ENCODE measurements at places on chromosomes 1 and 21.

GRCh38 chr1:27301582-27302199 lies 20.3 kb upstream of the TMEM222 start:
- DNase-seq: no peak

- DNase-seq: no peak
Observed at GRCh38 chr1:37128091-37128490, 93.8 kb upstream of the GRIK3 start.

GRCh38 chr1:42219627-42220026 lies 55.1 kb upstream of the GUCA2A start:
- no peak for DNase-seq

DNA sequence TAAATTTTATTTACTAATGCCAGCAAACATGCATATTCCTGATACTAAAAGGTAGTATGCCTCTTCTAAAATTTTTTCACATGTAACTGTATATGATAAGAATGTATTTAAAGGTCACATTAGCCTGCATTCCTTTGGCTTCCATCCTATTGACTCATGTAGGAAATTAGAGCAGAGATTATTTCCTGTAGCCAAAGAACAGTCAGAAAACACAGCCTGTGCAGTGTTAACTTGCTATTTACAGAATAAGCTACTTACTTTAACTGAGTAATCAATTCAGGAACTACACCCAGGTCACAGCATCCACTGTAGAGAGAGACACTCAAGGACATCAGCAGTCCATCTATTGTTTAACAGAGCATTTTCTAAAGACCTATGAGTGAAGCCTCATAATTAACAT lies 154.5 kb upstream of the ADGRL4 start:
- DNase-seq: no peak

- no peak for DNase-seq
Observed at GRCh38 chr1:26542771-26543451, 13.3 kb downstream of the RPS6KA1 start.

- no peak for DNase-seq
Observed at GRCh38 chr1:156401041-156401574, 32.1 kb downstream of the RHBG start.

DNA sequence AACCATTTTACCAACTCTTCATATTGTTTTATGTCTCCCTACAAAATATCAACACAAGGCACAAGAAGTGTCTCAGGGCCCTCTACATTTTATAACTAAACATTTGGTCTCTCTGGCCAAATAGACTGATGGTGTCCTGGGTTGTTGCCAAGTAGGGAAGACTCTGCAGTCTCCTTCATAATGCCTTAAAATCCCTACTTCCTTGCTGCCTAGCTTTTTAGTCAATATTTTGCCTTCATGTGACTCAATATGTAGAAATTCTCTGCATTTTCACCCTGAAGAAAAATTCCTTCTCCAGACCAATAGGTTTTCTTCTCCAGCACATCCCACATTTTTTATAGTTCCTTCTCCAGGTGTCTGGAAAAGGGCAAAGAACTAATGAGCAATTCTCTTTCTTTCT lies 72.6 kb upstream of the IPO9 start:
- no peak for DNase-seq

DNA sequence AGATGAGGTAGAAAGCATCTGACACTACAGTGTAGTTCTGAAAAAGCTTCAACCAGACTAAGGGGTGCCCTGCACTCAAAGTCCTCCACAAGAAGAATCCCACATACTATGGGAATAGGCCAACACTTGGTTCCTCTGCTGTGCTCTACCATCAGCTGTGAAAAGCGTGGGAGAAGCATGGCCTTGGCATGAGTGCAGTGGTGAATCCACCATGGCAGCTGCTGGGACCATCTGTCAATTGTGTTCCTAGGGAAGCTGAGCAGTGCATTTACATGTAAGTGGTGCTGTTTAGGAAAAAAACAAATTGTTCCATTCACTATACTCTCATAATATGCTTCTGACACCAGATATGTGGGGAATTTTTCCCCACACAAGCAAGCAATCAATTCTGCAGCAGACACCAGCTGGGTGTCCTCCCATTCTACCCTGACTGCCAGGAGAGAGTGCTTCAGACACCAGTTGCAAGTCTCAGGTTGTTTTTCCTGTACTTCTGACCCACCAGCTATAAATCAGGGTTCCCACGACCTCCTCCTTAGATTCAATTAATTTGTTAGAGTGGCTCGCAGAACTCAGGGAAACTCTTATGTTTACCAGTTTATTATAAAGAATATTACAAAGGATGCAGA lies 230.8 kb upstream of the CHRM3 start:
- no peak for DNase-seq

DNA sequence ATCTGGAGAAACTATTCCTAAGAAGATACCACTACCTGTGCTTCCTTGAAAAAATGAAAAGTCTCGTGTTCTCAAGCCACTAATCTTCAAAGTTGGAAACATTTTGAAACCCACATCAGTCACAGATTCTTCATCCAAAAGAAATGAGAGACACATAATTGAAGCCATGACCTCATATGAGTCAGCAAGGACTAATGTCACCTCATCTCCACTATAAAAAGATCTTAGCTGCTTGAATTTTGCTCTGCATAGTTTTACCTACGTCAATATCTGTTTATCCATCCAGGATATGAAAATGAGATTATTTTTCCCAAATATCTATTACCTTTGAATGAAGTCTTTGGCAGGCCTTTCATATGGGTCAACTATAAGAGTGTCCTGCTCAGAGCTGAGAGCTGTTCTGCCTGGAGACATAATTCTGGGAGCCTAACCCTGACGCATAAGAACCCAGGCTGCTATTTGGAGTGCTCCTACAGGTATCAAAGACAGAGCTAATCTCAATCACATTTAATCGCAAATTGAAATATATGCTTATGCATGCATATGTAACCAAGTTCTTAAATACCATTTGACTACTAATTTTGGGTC lies 312.5 kb upstream of the PKN2 start:
- DNase-seq: no peak

- DNase-seq: no peak
Observed at GRCh38 chr21:30463713-30464112, 16.5 kb downstream of the KRTAP19-1 start.

- no peak for DNase-seq
Observed at GRCh38 chr1:228925691-228926090, 190.4 kb downstream of the RHOU start.

DNA sequence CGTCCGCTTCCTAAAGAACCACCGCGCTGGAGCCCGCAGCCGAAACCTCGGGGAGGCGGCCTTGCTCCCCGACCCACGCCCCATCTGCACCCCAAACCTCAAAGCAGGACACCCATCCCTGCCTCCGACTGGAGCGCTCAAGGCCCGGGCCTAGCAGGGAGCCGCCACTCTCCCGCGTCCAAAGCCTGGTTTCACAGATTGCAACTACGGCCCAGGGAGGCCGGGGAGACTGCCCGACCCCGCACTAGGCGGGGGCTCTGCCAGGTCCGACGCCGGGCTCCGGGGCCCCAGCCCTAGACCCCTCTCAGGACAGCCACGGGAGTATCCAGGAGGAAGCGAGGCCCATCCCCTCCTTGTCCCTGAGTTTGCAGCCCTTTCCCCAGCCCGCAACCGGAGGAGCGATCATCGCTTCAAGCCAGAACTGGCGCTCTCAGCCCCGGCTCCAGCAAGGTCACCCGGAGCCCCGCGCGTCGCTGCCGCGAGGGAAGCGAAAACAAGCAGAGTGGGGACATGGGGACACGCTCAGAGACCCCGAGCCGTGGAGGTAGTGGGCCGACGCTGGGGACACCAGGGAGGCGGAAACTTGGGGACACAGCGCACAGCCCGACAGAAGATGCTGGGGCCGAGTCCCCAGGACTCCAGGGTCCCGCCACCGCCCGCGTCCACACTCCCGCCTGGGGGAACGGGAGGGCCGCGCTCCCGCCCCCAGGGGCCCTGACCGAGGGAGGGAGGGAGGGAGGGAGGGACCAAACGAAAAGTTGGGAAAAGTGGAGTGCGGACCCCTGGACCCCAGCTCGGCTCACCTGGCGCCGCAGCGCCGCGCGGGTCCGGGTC lies 433 bp downstream of the TMEM200B start:
- no peak for DNase-seq

GRCh38 chr21:16205527-16205926 lies 475.7 kb downstream of the USP25 start:
- no peak for DNase-seq

GRCh38 chr1:165905853-165906252 lies 78.4 kb downstream of the UCK2 start:
- no peak for DNase-seq

DNA sequence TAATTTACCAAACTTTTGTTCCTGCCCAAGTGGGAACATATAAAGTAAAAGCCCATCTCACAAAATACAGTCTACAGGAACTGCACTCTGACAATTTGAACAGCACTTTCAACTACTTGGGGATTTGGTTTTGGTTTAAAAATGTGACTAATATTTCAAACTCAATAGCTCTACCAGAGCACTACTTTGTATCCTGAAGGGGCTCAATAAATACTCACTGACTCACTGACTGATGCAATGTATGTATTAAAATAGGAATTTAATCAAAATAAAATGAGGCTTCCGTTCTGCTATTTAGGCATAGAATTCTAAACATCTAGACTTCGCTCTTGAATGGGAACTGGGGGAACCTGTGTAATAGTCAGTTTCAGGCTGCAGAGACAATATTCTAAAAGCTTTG lies 21.9 kb downstream of the EFCAB14 start:
- no peak for DNase-seq

DNA sequence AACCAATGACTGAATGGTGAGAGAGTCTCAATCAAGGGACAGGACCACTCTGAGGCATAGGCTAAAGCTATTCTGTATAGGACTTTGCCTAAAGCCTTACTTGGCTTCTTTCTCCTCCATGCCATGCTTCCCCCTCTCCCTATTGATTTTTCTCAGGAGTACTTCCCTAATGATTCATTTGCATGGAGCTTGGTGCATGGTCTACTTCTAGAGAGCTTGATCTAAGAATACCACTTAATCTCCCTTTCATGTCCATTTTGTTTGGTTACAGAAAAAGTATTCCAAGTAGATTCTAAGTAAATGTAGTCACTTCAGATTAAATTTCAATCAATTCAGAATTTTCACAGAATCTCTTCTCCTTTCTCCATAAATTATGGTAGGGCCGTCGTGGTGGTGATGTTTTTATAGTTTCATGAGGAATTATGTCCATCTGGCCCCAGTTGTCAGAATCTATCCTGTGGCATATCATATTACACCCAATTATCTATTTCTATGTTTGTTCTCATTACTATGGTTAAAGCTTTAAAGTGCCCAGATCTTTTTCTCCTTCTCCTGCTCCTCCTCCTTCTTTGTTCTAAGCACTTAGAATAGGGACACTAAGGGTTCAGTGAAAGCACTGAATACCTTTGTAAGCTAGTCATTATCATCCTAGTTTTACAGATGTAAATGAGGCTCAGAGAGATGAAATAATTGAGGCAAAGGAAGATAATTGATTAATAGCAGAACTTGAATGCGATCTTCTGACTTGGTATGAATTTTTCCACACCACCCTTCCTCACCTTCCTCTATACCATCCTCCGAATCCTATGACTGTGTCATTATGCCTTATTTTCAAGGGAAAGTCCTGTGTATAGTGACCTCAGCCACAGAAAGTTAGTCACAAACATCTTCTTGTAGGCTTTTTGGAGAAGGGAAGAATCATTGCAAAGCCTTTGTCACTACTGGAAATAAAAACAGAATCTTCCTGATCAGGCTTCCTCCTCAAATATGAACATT lies 85.6 kb upstream of the ZRANB2 start:
- DNase-seq: no peak

DNA sequence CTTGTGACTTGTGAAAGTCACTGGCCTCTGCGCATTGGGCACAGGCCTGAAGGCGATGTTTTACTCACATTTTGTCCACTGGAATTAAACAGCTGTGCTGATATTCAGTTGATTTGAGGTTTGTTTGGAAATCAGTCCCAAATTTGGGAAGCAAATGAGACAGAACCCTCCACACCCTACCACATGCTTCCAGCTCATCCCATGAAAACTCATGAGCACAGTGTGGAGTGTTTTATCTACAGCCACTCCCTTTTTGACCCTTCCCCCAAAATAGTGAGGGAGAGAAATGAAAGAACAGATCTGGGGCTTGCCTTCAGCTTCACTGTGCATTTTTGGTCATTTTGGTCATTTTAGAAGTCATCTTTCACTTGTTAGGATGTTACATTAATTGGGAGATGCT lies 101.3 kb downstream of the CAMTA1 start:
- no peak for DNase-seq

DNA sequence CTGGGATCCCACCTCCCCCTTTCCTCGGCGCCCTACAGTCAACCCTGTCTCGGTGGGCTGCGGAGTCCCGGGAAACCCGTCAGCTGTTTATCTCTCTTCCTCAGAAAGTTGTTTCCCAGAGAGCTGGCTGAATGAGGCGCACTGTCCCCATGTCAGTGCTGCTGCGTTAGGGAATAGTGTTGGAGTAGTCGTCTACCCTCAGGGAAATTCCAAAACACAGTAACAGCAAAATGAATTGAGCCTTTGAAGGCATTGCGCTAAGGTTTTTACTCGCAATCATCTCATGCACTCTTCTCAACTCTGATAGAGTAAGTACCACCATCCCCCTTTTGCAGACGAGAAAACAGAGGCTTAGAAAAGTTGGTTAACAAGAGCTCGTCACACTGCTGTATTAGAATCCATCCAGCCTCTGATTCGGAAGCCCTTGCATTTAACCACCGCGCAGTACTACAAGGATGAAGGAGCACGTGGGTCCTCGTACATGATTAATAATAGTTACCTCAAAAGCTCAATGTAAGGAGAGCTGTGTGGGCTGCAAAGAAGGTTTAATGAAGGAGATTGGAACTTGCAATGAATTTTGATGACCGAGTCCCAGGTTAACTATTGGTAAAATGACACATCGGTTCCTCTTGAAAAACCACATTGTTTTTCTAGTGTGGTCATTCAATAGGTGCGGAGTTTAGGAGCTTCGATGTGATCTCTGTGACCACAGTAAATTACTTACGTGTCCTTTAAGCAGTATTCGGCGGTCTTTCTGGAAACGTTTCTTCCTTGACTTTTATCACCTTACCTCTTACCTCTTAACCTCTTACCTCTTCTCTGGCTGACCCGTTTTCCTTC lies 788 bp upstream of the EDEM3 start:
- peak; percentile 24 for DNase-seq

DNA sequence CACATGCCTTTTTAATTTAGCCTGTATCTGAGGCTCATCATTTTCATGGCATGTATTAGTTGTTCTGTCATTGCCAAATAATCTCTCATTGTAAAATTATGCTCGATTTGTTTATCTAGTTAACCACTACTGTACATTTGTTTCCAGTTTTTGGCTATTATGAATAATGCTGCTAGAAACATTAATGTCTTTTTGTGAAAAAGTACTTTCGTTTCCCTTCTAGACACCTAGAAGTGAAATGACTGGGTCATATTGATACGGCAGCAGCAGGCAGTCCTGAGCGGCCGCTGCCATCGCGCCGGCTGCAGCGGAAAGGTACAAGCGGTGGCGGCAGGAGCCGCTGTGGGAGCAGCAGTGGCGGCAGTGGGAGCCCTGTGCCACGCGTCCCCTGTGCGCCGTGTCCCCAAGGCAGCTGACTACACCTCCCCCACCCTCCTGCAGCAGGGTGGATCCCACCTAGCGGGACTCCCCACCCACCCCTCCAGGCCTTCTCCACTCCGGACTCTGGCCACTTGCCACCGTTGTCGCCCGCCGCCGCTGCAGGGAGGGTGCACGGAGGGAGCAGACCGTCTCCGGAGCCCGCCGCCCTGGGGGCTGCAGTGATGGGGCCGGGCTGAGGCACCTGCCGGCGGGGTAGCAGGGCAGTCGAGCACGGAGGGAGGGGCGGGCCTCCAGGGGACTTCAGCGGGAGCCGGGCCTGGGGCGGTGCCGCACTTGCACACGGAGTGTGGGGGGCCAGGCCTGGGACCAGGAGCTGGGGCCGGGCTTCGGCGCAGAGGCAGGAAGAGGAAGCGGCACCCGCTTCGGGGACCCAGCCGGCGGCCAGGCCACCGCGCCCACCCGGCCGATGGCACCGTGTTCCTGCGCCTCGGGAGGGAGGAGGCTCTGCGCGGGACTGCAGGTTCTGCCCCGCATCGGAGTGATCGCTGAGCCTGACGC lies 66.8 kb upstream of the RGS7 start:
- no peak for DNase-seq

Data from central memory CD4-positive, alpha-beta T cell (primary cell).